ENCODE measurements at places on chromosomes 2 and 18.

- DNase-seq = no peak
These were observed 118.7 kb upstream of the NRP2 start for GRCh38 chr2:205563646-205564045.

DNA sequence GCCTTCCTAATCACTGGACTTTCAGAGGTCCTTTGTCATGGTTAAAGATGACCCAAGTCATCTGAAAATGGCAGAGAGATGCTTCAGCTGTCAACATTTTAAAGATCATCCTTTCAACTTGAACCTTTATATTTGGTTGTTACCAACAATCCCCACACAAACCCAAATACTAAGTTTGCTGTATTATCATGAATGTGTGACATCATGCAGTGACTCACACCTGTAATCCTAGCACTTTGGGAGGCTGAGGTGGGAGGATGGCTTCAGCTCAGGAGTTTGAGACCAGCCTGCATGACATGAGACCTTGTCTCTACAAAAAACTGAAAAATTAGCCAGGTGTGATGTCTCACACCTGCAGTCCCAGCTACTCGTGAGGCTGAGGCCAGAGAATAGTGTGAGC lies 55.2 kb upstream of the NRP2 start:
- no peak for DNase-seq

- no peak for DNase-seq
These were observed 116.5 kb upstream of the FOSL2 start for GRCh38 chr2:28276076-28276618.

- no peak for DNase-seq
These were observed 74.0 kb upstream of the MSH6 start for GRCh38 chr2:47708801-47709499.

DNA sequence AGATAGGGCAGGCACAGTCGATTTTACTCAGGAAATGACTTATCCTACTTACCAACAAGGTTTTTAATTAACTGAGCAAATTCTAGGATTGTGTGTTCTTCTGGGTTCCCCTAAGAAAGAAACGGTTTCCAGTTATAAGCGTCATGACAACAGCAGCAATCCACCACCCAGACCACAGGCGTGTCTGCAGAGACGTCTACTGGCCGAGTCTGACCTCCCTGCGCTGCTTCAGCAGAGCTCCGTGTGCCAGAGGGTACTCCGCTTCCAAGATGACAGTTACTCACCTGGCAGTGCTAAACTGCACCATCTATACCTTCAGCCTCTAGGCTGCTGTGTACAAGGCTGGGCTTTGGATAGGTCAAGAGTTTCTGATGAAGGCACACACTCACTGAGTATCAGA lies 95.4 kb downstream of the UXS1 start:
- DNase-seq = no peak

GRCh38 chr18:57659460-57660102 lies 37.9 kb upstream of the NARS1 start:
- no peak for DNase-seq

DNA sequence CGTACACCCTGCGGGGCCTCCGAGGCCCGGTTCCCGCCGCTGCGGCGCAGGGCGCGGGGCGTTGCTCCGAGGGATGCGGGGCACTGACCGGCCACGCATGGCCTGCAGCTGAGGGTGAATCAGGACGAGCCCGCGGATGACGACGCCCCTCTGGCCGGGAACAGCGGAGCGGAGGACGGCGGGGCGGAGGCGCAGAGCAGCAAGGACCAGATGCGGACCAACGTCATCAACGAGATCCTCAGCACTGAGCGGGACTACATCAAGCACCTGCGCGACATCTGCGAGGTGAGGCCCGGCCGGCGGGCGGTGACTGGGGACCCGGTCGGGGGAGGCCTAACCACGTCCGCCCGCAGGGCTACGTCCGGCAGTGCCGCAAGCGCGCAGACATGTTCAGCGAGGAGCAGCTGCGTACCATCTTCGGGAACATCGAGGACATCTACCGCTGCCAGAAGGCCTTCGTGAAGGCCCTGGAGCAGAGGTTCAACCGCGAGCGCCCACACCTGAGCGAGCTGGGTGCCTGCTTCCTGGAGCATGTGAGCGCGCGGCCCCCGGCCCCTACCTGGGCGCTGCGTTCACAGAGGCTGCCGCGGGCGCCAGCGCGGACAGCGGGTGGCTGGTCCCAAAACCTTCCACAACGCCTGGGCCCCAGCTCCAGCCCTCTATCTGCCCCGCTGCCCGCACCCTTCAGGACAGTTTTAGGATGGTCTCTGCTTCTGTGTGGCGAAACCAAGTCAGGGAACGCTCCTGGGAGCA lies 53.2 kb downstream of the FAM168B start:
- DNase-seq = no peak

DNA sequence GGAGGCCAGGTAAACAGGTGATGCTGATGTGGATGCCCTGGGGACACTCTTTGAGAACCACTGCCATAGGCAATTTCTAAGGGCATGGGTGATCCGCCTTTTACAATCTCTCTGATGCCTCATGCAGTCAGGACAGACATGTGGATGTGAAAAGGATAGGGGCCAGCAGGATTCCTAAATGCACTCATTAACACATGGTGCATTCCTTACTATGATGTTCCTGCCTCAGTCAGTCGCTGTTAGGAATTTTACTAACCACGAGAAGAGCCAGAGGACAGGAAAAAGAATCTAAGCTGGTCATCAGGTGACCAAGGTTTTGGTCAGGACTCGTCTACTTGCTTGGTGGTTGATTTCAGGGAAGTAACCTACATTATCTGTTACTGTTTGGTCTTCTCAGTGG lies 191.0 kb downstream of the ARL4C start:
- no peak for DNase-seq

DNA sequence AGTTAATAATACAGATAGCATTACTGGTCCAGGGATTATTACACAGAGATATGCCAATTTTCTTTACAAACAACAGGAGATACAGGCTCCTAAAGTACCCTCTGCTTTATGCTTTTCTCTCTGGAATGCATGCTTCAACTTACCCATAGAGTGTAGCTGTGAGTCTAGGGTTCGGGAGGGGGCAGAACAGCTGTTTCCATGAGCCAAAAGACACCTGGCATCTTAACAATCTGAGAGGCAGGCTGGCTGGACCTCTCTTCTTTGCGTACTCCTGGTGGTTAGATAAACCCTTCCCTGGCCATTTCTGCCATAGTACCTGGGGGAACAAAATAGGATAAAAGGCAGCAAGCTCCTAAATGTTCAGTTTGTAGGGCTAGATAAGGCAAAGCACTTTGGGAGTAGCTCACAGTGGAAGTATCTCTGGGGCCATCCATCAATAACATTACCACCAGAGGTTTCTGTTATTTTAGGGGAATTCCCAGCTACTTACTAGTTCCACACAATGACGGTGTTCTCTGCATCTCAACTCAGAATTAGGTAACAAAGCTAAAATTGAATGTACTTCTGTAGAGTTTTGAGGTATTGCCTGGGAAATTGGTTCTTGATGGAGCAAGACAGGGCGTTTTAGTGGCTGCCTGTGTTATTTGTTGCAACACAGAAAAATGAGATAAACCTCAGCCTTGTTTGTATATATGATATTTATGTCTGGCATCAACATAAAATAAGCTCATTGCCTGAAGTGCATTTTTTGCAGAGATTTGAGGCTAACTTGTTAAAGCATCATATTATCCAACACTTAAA lies 6.2 kb upstream of the CCDC85A start:
- no peak for DNase-seq

GRCh38 chr2:18922276-18922675 lies 332.9 kb upstream of the NT5C1B start:
- no peak for DNase-seq

DNA sequence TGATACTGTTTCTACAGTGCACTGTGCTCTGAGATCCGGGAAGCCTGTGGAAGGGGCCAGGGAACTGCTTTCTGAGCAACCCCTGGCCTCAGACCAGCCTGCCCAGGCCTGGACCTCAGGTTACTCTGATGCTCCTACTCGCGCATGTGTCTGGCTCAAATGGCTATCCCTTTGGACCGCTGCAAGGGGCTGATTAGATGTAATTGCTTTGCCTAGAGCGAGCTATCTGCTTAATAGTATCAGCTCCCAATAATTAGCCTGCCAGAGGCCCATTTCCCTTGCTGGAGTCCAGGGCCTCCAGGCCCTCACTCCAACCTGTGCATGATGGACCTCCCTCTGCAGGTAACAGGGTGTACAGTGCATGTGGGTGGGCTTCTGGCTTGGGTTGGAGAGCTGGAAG lies 7.2 kb upstream of the KCNK3 start:
- DNase-seq = no peak

DNA sequence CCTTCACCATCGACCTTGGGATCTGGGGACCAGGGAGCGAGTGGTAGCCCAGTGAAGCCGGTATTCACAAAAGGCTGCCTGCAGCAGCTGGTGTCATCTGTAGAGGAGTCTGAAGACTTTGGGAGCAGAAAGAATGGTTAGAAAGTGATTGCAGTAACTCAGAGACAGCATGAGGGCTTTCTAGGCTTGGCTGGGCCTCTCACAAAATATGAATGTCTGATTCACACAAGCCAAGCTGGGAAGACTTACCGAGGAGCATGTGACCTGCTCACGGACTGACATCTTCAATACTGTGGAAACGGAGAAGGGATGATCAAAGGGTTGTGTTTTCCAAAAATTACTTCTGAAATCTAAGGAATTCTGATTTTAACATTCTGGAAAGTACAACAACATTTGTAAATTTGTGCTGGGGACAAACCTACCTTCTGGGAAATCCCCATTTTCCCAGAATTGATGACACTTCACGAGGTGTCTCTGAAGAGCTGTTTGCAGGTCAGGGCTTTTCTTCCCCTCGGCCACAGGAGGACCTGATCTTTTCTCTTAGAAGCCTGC lies 111.7 kb downstream of the ACOXL start:
- no peak for DNase-seq

GRCh38 chr18:23856466-23857163 lies 157.9 kb upstream of the TTC39C start:
- no peak for DNase-seq

DNA sequence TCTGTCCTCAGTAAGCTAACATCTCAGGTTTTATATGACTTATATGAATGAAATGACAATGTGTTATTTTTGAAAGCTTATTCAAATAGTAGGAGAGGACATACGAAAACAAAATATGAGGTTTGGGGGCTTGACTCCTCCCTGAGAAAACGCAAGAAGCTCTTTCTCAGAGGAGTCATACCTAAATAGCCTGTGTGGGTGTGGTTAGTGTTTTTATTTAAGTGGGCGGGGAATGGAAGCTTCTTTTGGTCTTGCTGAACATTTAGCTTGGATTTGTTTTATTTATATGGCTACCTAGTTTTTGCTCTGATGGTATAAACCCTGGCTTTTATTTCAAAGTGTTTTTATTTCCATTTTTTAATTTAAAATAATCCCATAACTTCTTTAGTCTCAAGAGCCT lies 72.1 kb upstream of the DSG1 start:
- DNase-seq = no peak

DNA sequence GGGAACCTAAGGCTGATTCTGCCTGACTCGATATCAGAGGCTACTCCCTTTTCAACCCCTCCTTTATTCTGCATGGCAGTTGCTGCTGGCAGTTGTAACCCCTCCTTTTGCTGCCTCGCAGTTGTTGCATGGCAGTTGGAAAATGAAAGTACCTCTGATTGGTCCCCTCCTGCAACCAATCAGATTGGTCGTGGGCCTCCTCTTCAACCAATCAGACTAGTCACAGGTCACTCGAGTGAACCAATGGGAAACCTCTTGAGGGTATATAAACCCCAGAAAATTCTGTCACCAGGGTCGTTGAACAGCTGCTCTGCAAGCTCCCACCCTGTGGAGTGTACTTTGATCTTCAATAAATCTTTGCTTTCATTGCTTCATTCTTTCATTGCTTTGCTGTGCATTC lies 294.3 kb upstream of the SLC8A1 start:
- peak; percentile 40 for DNase-seq

DNA sequence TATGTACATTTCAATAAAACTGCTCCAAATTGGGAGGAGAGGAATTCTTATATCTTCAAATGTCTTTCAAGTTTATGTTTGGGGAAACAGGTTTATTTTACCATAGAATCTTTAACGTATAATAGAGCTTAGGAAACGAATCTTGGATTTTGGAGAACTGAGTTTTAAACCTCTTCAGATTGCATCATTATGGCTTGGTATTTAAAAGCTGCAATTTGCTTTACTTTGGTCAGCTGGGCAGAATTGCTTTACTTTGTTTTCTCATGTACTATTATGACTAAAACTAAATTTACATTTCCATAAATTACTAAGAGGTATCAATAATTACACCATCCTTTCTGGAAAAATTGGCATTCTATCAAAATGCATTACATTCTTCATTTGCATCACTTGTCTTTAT lies 54.6 kb downstream of the BAZ2B start:
- no peak for DNase-seq

DNA sequence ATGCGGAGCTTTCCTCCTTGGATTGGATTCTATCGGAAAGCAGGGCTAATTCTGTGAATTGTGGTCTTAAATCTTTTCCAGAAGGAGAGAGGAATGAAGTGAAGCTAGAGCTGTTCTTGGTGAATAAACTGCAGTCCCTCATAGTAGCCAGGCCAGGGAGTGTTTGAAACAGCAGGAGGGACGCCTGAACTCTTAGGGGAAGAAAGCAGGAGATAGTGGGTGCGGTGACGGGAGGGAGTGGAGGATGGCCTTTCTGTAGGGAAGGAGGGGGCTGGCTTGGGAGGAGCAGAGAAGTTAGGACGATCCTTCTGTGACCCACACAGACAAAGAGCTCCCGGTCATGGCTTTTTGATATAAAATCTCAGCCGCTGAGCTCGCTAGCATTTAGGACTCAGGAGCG lies 47.5 kb upstream of the KCNF1 start:
- no peak for DNase-seq

GRCh38 chr2:20138696-20139095 lies 86.2 kb downstream of the SDC1 start:
- no peak for DNase-seq

GRCh38 chr2:238847419-238847801 lies 475 bp upstream of the TWIST2 start:
- DNase-seq = no peak

- DNase-seq = no peak
These were observed 200.7 kb downstream of the BCL11A start for GRCh38 chr2:60352491-60353405.

DNA sequence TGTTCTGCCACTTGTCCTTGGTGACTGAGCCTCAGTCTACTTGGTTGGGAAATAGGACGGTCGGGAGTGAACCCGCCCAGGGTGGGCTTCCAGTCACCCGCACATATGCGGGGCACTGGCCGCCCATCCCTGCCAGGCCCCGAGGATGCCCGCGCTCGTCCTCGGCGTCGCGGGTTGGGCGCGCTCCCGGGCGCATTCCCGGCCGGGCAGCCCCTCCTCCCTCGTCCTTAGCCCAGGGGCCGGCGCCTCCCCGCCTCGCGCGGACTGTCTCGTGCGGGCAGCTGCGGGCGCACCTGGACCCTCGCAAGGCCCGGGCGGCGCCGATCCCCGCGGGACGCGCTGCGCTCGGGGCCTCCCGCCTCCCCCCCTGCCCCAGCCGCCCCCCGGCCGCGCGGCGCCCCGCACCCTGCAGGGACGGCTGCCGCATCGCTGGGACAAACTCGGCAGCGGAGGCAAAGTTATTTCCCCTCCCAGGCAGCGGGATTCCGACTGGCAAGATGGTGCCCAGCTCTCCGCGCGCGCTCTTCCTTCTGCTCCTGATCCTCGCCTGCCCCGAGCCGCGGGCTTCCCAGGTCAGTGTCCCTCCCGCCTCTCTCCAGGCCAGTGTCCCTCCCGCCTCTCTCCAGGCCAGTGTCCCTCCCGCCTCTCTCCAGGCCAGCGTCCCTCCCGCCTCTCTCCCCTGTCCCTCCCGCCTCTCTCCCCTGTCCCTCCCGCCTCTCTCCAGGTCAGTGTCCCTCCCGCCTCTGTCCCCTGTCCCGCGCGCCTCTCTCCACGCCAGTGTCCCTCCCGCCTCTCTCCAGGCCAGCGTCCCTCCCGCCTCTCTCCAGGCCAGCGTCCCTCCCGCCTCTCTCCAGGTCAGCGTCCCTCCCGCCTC lies at the start of gene FBLN7:
Gene FBLN7 (plus strand): TSS at position 227 of the 874 bp plus-strand sequence. CDS start 271 bp downstream, at position 498.
- peak; percentile 18 for DNase-seq

Measured in T47D (cell line).